ENCODE measurements at places on chromosomes 1 and 21. TPM values are rescaled to one million over a fixed set of nuclear protein-coding genes. Genes with fewer than 3 reads are reported as not detected.
A peak's percentile ranks its signal among the peaks of the same experiment; 100 is the strongest.

Gene CHI3L2
- total RNA-seq: 23.8 TPM

Gene ICOSLG
- total RNA-seq: 2.0 TPM

GRCh38 chr1:247118946-247119446 lies 14.8 kb upstream of the ZNF669 start:
- peak; percentile 46 for DNase-seq
- H3K4me3 ChIP-seq: no peak overlapping the region
- H3K27me3 ChIP-seq: no peaks in the 10 kb centered on the region
- peaks cover 2% of the 10 kb centered on the region for H3K36me3 ChIP-seq
- H3K27ac ChIP-seq: no peak overlapping the region

Gene PIK3C2B
- 28.4 TPM for total RNA-seq

DNA sequence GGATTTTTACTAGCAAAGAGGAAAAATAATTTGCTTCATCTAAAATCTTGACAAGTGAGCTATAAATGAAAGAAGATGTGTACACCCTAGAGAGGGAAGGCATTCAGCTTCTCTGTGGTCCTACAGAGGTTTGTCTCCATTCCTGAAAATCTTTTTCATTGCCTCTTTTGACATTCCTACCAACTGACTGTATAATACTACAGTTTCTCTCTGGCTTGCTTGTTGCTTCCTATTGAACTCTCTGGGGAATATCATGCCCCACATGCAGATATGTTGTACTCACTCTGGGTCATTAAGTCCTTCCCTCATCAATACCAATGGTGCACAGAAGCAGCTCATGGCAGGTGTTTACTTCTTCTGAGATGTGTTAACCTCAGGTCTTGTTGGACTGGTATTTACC lies 371.2 kb upstream of the PLXNA2 start:
- H3K4me1 ChIP-seq: no peaks in the 10 kb centered on the region
- H3K4me3 ChIP-seq: no peak overlapping the region
- H3K36me3 ChIP-seq: no peaks in the 10 kb centered on the region
- no peak overlapping the region for H3K27ac ChIP-seq

DNA sequence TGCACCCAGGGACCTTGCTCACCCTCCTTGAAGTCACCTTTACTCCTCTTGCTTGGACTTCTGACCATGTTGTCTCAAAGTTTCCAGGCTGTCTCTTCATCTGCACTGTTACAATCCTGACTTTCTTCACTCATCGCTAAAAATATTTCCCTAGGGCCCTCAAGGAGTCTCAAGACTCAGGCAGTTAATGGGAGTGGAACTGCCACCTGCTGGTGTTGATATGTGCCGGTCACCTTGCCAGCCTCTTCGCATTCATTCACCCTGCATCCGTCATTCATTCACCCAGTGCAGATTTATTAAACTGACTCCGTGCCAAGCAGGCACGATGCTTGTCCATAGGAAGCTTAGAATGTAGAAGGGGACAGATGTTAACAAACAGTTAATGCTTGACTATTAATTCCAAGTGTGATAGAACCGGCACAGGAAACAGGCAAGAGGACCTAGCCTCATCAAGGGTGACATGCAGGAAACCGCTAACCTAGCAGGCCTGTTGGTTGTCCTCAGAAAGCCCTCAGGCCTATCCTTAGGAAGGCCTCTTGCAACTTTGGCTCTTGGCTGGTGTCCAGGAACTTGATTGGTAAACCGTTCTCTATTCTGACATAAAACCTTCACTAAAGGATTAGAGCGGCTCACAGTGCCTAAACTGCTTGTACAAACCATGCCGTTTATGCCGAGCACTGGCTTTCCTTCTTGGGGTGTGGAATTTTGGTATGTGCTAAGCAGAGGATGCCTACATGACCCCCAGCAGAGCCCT lies 342.2 kb downstream of the CAMTA1 start:
- no peaks in the 10 kb centered on the region for H3K36me3 ChIP-seq
- peaks cover 7% of the 10 kb centered on the region for H3K27me3 ChIP-seq
- H3K4me3 ChIP-seq: no peak overlapping the region
- no peak overlapping the region for H3K27ac ChIP-seq
- DNase-seq: no peak

Gene ZBTB8B
- total RNA-seq: not detected

GRCh38 chr1:183881387-183882131 lies 76.6 kb downstream of the RGL1 start:
- H3K4me3 ChIP-seq: no peak overlapping the region
- no peaks in the 10 kb centered on the region for H3K36me3 ChIP-seq
- no peaks in the 10 kb centered on the region for H3K27me3 ChIP-seq
- no peak for DNase-seq

GRCh38 chr1:234212764-234213657 lies 160.2 kb upstream of the COA6 start:
- H3K4me3 ChIP-seq: peak overlapping the region; percentile 82
- peaks cover 48% of the 10 kb centered on the region for H3K4me1 ChIP-seq
- peak overlapping the region; percentile 82 for H3K27ac ChIP-seq
- H3K27me3 ChIP-seq: peaks cover 10% of the 10 kb centered on the region
- peaks cover 23% of the 10 kb centered on the region for H3K36me3 ChIP-seq

GRCh38 chr1:54619749-54620148 lies 3.6 kb downstream of the FAM151A start:
- no peak overlapping the region for H3K27ac ChIP-seq
- H3K36me3 ChIP-seq: no peaks in the 10 kb centered on the region
- no peaks in the 10 kb centered on the region for H3K4me1 ChIP-seq
- no peak for DNase-seq
- no peak overlapping the region for H3K4me3 ChIP-seq

- no peak overlapping the region for H3K27ac ChIP-seq
- no peaks in the 10 kb centered on the region for H3K4me1 ChIP-seq
- H3K27me3 ChIP-seq: no peaks in the 10 kb centered on the region
- H3K36me3 ChIP-seq: no peaks in the 10 kb centered on the region
- no peak for DNase-seq
- no peak overlapping the region for H3K4me3 ChIP-seq
These were observed 213.7 kb downstream of the ASTN1 start for GRCh38 chr1:176950736-176951324.

Gene ARHGEF16
- not detected for total RNA-seq

- no peaks in the 10 kb centered on the region for H3K4me1 ChIP-seq
- no peaks in the 10 kb centered on the region for H3K36me3 ChIP-seq
- H3K4me3 ChIP-seq: no peak overlapping the region
- peaks cover 7% of the 10 kb centered on the region for H3K27me3 ChIP-seq
- DNase-seq: no peak
These were observed 36.4 kb upstream of the BCL9 start for GRCh38 chr1:147504801-147505311.

Gene RPE65
- not detected for total RNA-seq

Gene KRTAP21-2
- total RNA-seq: not detected

- H3K4me1 ChIP-seq: peaks cover 10% of the 10 kb centered on the region
- H3K27ac ChIP-seq: no peak overlapping the region
- H3K27me3 ChIP-seq: peaks cover 7% of the 10 kb centered on the region
- H3K4me3 ChIP-seq: no peak overlapping the region
These were observed 38.6 kb downstream of the NENF start for GRCh38 chr1:212471286-212471685.

Gene COL24A1
- total RNA-seq: not detected

DNA sequence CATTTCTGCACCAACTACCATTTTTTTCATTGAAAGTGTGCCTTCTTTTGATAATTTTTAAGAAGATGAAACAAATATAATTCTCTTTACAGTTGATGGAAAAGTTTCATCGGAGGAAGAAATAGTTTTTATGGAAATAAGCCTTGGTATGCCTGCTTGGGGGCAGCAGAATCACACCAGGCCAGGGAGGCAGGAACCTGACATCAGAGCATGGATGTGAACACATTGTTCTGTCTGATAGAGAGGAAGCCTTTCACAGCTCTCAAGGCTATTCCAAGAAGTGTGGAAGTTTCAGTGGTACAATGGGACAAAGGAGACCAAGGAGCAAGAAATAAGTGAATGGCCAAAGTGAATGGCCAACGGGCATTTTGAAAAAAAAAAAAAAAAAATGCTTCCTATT lies 162.2 kb upstream of the KCNK2 start:
- H3K4me1 ChIP-seq: no peaks in the 10 kb centered on the region
- H3K4me3 ChIP-seq: no peak overlapping the region
- H3K36me3 ChIP-seq: no peaks in the 10 kb centered on the region
- DNase-seq: no peak
- H3K27ac ChIP-seq: no peak overlapping the region

Gene AP4B1
- 44.9 TPM for total RNA-seq

Gene PSEN2
- total RNA-seq: 3.0 TPM

GRCh38 chr1:5815211-5815610 lies 177.0 kb downstream of the NPHP4 start:
- no peaks in the 10 kb centered on the region for H3K27me3 ChIP-seq
- DNase-seq: no peak
- H3K27ac ChIP-seq: no peak overlapping the region
- no peaks in the 10 kb centered on the region for H3K36me3 ChIP-seq

DNA sequence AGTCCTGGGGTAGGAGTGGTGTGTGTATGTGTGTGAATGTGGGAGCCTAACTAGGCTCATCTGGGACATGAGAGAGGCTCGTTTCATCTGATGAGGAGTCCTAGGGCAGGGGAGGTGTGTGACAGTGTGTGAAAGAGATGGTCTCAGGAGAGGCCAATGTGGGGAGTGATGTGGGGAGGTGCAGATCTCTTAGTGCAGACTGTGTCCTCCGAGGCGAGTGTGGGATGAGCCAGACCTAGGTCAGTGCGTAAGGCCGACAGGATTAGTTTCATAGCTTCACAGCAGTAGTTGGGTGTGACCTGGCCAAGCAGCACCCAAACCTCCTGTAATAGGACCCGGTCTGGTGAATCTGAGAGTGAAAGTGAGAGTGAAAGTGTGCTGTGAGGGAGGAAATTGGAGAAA lies 94.7 kb downstream of the LIPI start:
- H3K4me3 ChIP-seq: no peak overlapping the region
- no peaks in the 10 kb centered on the region for H3K27me3 ChIP-seq
- peaks cover 5% of the 10 kb centered on the region for H3K36me3 ChIP-seq
- H3K27ac ChIP-seq: no peak overlapping the region
- H3K4me1 ChIP-seq: peaks cover 13% of the 10 kb centered on the region

GRCh38 chr1:70807088-70807664 lies 240.4 kb downstream of the PTGER3 start:
- H3K4me1 ChIP-seq: no peaks in the 10 kb centered on the region
- no peaks in the 10 kb centered on the region for H3K27me3 ChIP-seq
- no peak overlapping the region for H3K27ac ChIP-seq
- no peak overlapping the region for H3K4me3 ChIP-seq
- DNase-seq: no peak
